Subcutaneous preadipocyte (primary cell): ENCODE measurements at places on chromosomes 4 and X. TPM values are rescaled to one million over a fixed set of nuclear protein-coding genes. Genes with fewer than 3 reads are reported as not detected.

POF1B gene
- total RNA-seq = not detected in 2 replicates

ATRX gene
- 49.2 and 55.7 TPM in 2 replicates for total RNA-seq

PDE5A gene
- total RNA-seq = 2.2 and 4.5 TPM in 2 replicates

FRMPD4 gene
- under 0.01 TPM in 2 replicates for total RNA-seq

NAT8L gene
- total RNA-seq = under 0.01 TPM in 2 replicates

PGRMC1 gene
- 156 and 207 TPM in 2 replicates for total RNA-seq

GPR173 gene
- 3.1 and 3.3 TPM in 2 replicates for total RNA-seq

SYN1 gene
- under 0.01 and 0.20 TPM in 2 replicates for total RNA-seq

FOXP3 gene
- total RNA-seq = 0.37 TPM in 1 of 2 replicates, not detected in the other

CPLX1 gene
- total RNA-seq = not detected in 2 replicates

NSG1 gene
- 0.20 TPM in 1 of 2 replicates, not detected in the other for total RNA-seq

BEX3 gene
- 120 and 159 TPM in 2 replicates for total RNA-seq

LINC00632 gene
- 7.3 and 10.9 TPM in 2 replicates for total RNA-seq

MAGEB2 gene
- total RNA-seq = not detected in 2 replicates

SULT1B1 gene
- 3.3 and 10.6 TPM in 2 replicates for total RNA-seq

TBX22 gene
- not detected in 2 replicates for total RNA-seq

HMX1 gene
- not detected in 2 replicates for total RNA-seq

NXF2 gene
- not detected in 2 replicates for total RNA-seq

HOPX gene
- total RNA-seq = 0.37 TPM in 1 of 2 replicates, not detected in the other
